GM12891 (cell line): ENCODE measurements at places on chromosomes 7 and 10.

GRCh38 chr7:33904681-33905388 lies 504 bp upstream of the BMPER start:
- DNase-seq = peak; percentile 27

DNA sequence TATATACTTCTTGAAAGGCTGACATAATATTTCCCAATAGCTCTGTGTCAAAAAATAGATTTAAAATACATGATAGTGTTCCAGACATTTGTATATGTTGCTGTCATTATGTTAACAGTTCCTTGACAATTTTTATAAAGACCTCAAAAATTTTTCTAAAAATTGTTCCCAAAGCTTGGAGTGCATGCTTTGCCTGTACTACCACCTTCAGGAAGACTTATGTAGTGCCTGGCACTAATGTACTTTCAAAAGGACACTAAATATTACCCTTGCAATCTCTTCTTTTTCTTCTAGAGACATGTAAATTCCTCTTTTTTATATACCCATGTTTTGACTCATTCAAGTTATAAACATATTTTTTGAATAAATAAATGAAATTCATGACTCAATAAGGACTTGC lies 48.0 kb upstream of the SP8 start:
- no peak for DNase-seq

DNA sequence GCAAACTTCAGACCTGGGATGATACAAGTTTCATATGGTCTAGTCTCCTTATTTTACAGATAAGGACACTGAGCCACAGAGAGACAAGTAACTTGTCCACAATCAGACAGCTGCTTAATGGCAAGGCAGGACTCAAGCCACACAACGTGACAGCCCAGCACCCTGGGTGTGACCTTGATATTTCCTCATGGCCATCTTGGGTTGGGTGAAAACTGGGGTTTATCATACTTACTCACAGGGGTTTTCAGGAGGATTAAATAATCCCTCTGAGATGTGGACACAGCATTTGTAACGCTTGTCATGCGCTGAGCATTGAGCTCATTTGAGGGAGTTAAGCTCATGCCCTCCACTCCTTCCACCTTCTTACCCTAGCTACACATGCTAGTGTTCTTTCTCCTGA lies 58.0 kb downstream of the ABLIM1 start:
- no peak for DNase-seq

DNA sequence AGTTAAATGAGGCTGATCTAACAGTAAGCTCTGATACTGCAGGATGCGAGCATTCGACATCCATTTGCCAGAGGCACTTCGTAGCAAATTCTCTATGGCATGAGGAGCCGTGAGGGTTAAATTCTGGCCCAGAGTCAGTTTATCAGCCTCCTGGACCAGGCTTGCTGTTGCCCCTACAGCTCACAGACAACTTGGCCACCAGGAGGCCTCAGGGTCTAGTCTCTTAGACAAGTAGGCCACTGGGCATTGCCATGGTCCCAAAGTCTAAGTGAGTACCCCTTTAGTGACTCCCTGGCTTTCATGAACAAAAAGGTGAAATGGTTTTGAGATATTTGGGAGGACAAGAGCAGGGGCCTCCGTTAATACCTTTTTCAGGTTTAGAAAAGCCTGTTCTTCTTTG lies 178.0 kb upstream of the MBL2 start:
- no peak for DNase-seq

DNA sequence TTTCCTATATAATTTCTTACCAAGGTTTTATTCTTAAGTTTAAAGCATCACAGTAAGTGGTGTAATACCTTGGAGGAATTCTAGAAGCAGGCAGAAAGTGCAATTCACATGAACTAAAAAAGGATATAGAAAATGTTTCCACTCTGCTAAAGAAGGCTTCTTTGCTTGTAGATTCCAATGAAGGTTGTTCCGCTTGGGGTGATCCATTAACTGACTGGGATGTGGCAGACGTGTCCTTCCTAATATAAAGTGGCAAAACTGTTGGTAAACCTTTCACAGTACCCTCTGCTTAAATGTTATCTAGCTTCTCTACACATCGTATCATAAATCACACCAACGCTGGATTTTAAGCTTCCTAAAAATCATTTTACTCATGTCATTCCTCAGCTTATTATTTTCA lies 2.3 kb downstream of the ZC3HC1 start:
- no peak for DNase-seq

- no peak for DNase-seq
Observed at GRCh38 chr7:27774717-27775328, 34.9 kb downstream of the TAX1BP1 start.

DNA sequence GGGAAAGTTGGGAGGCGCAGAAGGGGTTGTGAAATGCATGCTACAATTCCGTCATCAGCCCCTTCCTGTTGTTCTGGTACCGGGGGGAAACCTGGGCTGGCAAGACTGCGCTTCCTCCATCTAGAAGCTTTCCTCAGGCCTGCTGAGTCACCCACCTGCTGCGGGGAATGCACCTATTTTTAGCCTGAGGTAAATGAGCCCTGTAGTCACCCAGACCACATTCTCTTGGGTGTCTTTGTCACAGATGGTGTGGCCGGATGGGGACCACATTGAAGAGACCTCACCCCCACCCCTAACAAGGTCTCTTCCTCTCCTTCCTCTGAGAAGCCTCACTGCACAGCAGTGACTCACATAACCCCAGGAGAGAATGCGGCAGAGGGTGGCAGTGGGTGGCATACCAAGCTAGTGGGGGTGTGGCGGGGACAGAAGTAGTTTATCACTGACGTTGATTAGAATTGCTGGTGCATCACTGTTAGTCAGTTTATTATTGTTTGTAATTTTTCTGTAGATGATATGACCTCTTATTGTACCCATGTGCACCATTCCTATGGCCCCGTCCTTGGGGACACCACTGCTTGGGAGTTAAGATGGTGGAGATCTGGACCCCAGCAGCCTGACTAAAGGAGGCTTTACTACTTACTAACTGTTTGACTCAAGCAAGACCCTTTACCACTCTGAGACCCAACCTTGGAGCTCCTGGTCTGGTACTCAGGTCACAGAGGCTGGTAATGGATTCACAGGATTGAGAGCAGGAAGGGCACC lies 83.0 kb upstream of the DUSP5 start:
- DNase-seq = peak; percentile 60
